ENCODE measurements at places on chromosomes 2 and 18. TPM values are rescaled to one million over a fixed set of nuclear protein-coding genes. Genes with fewer than 3 reads are reported as not detected.

TLX2 gene
- polyA plus RNA-seq: 0.13 TPM

SLC14A1 gene
- polyA plus RNA-seq: 3.4 TPM

RESP18 gene
- not detected for polyA plus RNA-seq

SCN2A gene
- polyA plus RNA-seq: 2.8 TPM

DLX2 gene
- 0.14 TPM for polyA plus RNA-seq

GRCh38 chr2:139194546-139194945, 414.4 kb upstream of the NXPH2 start:
- DNase-seq: no peak

DNA sequence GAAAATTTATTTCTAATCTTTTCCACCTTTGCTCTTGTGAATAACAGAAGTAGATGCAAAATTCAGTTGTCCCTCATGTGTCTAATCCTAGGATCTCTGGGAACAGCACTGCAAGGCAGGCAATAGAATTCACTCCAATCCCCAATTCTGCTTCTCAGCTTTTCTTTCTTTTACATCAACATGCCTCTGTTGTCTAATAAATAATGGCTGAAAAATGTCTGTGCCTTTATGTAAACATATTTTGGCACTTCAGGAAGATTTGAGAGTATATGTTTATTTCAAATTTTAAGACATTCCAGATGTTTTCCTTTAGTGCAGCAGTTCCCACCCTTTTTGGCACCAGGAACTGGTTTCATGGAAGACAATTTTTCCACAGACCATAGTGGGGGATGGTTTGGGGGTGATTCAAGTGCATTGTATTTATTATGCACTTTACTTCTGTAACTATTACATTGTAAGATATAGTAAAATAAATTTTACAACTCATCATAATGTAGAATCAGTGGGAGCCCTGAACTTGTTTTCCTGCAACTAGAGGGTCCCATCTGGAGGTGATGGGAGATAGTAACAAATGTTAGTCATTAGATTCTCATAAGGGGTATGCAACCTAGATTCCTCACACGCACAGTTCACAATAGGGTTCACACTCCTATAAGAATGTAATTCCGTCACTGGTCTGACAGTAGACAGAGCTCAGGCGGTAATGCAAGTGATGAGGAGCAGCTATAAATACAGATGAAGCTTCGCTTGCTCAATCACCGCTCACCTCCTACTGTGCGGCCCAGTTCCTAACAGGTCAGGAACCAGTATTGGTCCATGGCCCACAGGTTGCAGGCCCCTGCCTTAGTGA, 590.3 kb upstream of the CNTNAP5 start:
- DNase-seq: peak; percentile 64

DNA sequence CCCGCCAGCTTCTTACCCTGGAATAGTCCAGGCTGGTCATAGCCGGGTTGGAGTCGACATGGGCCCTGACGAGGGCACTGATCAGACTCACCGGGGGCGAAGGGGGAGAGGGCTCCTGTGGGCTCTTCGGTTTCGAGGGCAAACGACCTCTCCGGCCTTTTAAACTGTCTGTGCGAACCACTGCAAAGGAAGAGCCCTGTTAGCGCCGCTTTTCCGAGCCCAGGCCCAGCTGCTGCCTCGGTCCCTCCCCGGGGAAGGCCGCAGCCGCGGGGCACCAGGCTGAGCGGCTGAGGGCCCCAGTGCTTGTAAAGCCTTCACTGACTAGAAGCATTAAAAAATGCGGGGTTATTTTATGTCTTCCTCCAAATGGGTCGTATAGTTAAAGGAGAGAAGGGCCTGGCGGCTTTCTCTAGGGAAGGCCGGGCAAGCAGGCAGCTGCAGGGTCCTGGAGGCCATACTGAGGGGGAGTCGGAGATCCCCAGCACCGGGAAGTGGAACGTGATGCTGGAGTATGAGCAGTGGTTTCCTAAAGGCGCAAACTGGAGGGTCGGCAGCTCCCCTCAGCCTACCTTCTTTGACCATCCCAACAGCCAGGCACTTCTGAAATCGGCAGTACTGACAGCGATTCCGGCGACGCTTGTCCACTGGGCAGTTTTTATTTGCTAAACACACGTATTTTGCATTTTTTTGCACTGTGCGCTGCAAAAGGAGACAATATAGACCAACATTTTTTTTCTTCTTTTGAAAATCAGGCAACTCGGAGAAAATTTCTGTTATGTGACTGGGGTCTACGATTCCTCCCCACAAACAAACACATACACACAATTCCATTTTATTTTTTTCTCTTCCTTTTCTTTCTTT, 4.5 kb downstream of the NR4A2 start:
- DNase-seq: no peak

GRCh38 chr2:120978359-120979050, 242.8 kb downstream of the GLI2 start:
- DNase-seq: no peak

GRCh38 chr18:69399253-69399652, 1.4 kb upstream of the DOK6 start:
- no peak for DNase-seq

DNA sequence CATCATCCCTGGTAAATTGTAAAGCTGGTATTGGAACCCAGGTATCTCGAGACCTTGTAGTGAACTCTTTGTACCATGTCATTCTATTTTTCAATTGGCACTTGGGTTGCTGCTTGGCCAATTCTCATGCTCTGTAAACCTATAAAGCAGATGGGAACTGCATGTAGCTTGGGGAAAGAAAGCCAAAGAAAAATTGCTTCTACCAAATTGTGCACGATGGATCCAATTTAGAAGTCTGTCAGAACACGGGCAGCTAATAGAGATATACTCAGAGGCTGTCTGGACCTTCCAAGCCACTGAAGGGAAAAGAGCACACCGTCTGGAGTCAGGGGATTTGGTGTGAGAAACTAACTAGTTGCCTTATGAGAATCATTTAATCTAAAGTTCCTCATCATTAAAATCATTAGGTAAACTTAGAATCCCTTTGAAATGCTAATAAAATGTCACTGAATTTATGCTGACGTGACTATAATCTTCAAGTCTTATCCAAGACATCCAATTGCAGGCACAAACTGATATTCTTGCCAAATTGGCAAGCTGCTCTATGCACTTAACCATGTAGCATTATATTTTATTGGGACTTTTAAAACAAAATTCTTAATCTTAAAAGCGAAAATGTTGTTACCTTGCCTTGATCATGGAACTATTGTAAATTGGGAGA, 206.8 kb downstream of the DCC start:
- DNase-seq: no peak

GRCh38 chr2:179177694-179178093, 86.9 kb downstream of the SESTD1 start:
- no peak for DNase-seq

DNA sequence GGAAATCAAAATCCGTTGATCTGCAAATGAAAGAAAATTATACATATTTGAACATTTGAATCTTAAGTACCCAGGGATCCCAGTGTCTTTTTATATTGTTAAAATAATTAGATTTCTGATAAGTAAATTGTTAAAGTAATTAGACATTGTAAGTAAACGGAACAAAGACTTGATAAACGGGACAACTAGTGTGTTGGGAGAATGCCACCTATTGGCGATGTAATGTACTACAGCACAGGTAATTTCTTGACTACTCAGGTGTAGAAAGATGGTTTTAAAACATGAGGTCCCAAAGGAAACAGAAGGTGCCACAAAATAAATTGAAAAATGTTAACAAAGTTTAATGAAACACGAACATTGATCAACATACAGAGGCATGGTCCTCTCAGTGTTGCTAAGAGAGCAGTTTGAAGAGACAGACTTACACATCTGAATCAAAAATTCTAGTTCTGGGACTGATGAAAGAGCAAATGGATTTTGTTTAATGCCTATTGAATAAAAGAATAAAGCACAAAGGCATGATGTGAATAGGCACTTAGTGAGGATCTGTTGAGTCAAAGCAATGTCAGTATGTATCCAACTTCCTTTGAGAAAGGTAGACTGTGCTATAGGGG, 103.4 kb upstream of the RASGRP3 start:
- peak; percentile 43 for DNase-seq

DNA sequence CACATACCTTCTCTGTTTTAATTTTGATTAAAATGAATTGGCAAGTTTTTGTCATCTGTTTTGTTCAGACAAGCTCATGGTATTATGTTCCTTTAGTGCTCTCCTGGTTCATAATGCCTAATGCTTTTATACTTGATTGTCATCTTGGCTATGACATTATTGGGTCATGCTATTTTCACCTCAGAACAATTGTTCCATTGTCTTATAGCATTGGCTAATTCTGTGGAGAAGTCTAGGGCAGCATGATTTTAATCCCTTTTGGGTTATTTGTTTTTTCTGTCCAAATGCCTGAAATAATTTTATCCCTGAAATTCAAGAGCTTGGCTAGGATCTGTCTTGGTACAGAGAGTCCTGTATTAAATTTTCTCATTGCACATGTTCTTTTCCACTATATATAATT, 83.8 kb upstream of the CCDC85A start:
- DNase-seq: no peak

GRCh38 chr2:86107031-86107430, 996 bp downstream of the PTCD3 start:
- DNase-seq: no peak
